ENCODE measurements at places on chromosomes 4 and X. TPM values are rescaled to one million over a fixed set of nuclear protein-coding genes. Genes with fewer than 3 reads are reported as not detected.

TREX2 gene
- 0.73 TPM for total RNA-seq

GRCh38 chr4:20868108-20868507 lies 167.8 kb downstream of the PACRGL start:
- DNase-seq = no peak

EOLA2 gene
- total RNA-seq = 31.7 TPM

VEGFD gene
- 3.9 TPM for total RNA-seq

DNA sequence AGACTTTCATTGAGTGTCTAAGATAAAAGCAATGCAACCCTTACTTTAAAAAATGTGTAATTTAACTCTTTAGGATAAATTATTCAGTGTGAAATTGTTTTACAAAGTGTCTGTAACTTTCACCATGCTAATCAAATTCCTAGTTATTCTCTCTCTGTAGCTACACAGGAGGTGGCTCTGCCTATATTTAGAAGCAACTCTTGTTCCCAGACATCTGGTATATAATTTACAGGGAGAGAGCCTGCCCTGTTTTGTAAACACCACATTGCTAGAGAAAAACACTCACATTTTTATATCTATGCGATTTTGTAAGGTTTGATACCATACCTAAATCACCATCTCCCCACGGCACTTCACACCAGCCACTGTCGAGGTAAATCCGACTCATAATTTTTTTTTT lies 35.5 kb upstream of the SPATA4 start:
- DNase-seq = no peak

GRCh38 chr4:13611283-13611842 lies 16.2 kb downstream of the BOD1L1 start:
- DNase-seq = peak; percentile 54

DNA sequence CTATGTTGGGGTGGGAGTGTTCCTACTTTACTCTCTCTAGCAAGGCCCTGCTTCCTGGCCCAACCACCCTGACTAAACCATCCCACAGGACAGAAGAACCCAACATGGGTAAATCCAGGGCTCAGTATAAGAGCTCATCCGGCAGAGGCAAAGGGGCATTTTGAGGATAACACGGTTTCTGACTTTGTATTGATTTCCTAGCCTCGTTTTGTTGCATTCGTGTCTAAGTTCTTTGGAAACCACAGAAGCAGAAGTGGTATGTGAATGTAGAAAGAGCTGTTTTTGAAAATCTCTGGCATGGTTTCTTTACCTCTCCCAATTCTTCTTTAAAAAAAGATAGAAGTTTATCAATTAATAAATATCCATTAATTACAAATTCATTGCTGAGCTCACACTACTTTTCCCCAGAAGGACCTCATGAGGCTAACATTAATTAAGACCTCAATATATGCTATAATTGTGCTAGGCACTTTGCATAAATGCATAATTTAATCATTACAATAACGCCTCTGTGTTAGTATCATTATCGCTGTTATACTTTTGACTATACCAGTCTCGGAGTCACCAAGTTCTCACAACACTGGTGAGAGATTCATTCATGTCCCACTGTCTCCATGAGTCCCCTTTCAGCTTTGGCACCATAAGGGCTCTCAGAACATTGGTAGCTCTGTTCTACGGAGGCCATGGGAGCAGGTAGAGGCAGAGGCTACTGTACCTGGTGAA lies 5.8 kb upstream of the CLNK start:
- DNase-seq = no peak

- DNase-seq = peak; percentile 38
These were observed 22.6 kb downstream of the FGFRL1 start for GRCh38 chr4:1033840-1034551.

DNA sequence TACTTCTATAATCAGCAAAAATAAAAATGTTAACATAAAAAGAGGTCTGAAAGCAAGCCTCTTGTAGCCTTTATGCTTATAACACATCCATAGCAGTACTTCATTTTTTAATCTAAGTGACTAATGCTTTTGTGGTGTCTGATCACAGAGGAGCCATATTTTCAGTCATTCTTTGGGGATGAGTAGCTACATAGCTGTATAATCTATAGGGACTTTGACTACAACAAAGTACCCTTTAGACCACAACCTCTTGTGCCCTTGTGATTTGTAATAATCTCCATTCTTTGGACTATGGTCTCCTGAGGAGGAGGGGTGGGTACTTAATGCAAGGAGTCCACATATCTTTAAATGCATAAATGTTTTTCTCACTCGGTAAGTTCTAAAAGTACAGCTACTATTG lies 9.6 kb downstream of the DRP2 start:
- no peak for DNase-seq

- DNase-seq = no peak
These were observed 52.2 kb downstream of the MAGEA10 start for GRCh38 chrX:152086141-152086540.

UNC5C gene
- total RNA-seq = 4.0 TPM

DNA sequence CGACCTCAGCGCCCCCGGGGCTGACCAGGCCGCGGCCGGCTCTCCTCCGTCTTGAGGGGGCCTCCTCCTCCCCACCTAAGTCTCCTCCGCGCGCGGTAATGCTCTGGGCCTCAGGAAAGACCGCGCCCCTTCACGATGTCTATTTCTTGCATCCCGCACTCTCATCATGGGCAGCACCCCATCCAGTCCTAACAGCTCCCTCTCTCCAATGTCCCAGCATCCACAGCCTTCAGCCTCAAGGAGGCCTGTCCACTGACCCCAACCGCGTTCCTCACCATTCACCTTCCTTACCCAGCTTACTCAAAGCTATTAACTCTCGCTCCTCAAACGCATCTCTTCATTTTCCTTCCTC lies 77.5 kb downstream of the MAGED4 start:
- DNase-seq = no peak

VEGFC gene
- 2.5 TPM for total RNA-seq

- DNase-seq = no peak
These were observed 49.3 kb upstream of the FAM9A start for GRCh38 chrX:8850478-8850877.

DNA sequence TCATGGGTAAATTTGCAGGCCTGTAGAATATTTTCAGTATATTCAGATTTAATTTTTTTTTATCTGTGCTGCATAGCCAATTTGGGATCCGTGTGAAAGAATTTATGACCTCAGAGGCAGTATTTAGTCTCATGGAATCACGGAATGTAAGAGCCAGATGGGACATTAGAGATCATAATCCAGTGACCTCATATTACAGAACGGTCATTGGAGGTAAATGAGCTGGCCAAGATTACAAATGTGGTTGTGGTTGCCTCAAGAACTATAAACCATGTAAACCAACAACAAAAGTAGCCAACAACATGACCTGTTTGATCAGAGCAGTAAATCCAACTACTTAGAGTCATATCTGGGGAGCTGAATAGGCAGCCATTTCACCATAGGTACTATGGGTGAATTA lies 71.6 kb downstream of the AMOT start:
- DNase-seq = no peak

GRCh38 chr4:103443324-103443723 lies 245.2 kb upstream of the CENPE start:
- no peak for DNase-seq

DNA sequence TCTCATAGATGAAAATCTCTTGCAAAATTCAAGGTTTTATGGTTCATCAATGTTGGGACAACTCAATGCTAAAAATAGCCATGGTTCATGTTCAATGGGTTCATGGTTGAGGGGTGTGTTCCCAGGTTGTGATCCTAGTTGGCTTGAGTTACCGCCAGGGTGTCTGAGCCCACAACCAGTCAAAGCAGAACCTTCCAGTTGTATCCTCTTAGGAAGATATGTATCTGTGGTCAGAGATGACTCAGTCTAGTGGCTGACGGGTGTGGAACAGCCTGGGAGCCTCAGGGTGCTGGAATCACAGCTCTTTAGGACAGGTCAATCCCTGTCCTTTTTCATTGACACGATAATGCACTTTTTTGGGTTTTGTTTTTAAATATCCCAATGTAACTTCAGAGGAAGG lies 192.3 kb upstream of the NR3C2 start:
- DNase-seq = no peak

TEC gene
- 3.1 TPM for total RNA-seq

DNA sequence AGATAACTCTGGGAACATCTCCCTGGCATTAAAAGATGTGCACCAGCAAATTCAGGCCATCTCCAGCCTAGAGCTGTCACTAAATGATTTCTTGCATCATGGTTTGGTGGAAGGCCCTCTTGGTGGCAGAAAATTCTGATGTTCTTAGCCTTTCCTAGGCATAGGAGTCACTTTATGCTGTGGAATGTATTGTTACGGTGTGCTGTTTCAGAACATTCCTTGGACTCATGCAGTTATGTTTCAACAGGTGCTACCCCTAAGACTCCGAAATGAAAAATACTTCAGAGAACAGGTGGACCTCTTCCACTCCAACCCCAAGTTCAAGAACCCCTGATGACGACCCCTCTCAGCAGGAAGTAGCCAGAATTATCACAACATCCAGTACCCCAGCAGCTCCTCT lies 20.3 kb upstream of the PAPSS1 start:
- DNase-seq = no peak

DNA sequence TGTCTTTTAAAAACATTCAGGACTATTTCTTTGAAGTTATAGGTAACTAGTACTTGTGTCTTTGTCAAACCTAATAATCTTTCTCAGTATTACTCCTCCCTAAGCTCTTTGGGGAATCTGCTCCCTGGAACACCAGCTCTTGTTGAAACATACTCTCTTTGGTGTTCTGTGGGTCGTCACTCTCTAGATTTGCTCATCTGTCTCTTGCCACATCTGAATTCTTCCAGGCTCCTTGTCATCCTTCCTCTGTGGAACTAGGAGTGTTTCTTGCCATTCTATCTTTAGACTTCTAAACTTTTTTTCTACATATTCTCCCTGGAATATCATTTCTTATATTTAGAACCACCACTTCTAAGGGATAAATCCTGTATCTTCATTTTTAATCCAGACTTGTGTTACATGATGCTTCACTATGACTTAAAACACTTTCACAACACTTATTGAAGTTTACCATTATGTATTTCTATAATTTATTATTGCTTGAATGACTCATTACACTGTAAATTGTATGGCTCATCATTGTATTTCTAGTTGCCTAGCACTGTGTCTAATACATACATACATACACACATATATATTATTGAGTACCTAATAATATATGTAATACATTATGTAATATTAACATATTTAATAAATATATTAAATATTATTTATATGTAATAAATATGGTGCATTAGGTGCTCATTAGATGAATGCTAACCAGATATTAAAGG lies 186.1 kb downstream of the TMA16 start:
- no peak for DNase-seq

DNA sequence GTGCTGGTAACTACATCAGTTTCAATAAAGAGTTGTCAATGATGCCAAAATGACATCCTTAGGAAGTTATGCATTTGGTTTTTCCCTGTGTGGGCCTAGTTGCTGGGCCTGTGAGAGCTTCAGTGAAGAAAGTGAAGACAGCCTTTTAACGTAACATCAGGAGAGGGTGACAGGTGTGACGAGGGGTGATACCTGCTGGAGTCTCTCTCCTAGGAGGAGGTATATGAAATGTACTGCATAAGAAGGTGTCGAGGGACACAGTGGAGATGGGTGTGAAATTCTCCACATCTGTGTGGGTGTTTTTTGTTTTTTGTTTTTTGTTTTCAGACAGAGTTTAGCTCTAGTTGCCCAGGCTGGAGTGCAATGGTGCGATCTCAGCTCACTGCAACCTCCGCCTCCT lies 49.2 kb downstream of the EVC start:
- no peak for DNase-seq

GRCh38 chrX:129788527-129788926 lies 8.8 kb downstream of the SASH3 start:
- no peak for DNase-seq

SPOCK3 gene
- 0.47 TPM for total RNA-seq

DNA sequence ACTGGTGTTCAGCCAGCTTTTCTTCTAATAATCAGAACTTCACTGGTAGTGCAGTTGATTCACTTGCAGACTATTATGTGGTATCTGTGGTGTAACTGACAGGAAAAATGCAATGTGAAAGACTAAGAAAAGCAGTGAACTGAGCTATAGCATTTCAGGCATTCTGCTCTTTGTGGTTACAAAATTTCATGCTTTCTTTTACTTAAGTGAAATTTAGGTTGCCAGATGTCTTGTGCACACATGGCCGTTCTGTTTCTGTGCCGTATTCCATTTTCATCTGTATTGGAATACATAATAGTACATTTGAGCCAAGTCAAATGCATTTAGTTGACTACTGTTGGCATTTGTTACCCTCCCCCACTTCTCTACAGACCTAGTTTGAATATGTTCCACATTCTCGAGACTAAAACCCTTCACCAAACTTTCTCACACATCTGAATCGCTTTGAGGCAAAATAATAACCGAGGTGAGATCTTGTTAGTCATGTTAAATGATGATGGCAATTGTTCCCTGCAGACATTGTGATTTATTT lies 8.2 kb downstream of the RTL3 start:
- no peak for DNase-seq

DNA sequence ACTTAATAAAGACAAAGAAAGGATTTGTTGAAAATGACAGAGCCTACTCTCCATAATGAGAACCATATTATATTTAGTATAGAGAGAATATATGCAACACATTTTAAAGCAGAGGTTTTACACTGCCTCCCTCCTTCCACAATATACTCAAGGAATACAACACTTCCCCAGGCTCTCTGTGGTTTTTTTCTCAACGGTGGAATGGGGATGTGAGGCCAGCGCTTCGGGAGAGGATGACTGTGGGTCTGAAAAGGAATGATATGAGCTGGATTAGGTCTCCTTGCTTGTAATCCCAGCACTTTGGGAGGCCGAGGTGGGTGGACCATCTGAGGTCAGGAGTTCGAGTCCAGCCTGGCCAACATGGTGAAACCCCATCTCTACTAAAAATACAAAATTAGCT lies 348.7 kb upstream of the KLF3 start:
- no peak for DNase-seq

MAGEB17 gene
- not detected for total RNA-seq

DNA sequence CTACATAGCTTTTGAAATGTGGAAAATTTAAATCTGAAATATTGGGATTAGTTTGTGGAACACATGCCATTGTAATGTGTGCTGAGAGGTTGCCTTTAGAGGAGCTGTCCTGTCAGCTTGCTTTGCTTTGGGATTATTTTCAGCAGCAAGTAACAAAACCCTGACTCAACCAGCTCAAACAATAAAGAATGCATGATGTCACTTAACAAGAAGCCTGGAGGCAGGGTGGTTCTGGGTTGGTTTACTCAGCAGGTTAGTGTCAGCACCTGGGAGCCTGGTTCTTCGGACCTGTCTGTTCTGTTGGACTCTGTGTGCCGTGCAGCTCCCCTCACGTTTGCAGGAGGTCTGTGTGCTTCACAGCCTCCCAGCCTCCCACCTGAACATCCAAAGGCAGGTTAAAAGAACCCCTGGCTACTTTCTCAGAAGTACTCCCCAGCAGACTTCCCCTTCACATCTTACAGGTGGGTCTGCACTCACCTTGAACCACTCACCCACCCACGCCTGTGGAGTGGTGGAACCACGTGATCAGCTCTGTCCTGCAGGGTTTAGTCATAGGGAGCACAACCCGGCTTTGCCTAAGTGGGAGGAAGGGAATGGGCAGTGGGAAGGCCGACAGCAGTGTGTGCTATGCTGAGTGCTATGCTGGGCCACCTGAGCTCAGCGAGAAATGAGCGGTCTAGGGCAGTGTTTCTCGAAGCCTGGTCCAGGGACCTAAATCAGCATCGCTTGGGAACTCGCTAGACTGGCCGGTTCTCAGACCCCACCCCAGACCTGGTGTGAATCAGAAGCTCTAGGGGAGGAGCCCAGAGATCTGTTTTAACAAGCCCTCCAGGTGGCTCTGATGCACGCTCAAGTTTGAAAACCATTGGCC lies 20.4 kb downstream of the TMEM131L start:
- DNase-seq = no peak

- DNase-seq = no peak
These were observed at the start of gene FRMD7 for GRCh38 chrX:132127743-132128142. FRMD7 (minus strand) TSS chrX:132128020; CDS start chrX:132127844, 176 bp downstream.
